Left lobe of liver (tissue), 2 donors: ENCODE measurements at places on chromosomes 2 and 18. TPM values are rescaled to one million over a fixed set of nuclear protein-coding genes. Genes with fewer than 3 reads are reported as not detected.

- peak; percentile 67 for DNase-seq
Measured at GRCh38 chr2:136423516-136423996, 305.6 kb upstream of the CXCR4 start.

GRCh38 chr2:190840569-190841172 is 40.0 kb upstream of the GLS start:
- no peak for DNase-seq

GRCh38 chr2:75608684-75609333 is 37.8 kb upstream of the MRPL19 start:
- peak; percentile 75 for DNase-seq

DNA sequence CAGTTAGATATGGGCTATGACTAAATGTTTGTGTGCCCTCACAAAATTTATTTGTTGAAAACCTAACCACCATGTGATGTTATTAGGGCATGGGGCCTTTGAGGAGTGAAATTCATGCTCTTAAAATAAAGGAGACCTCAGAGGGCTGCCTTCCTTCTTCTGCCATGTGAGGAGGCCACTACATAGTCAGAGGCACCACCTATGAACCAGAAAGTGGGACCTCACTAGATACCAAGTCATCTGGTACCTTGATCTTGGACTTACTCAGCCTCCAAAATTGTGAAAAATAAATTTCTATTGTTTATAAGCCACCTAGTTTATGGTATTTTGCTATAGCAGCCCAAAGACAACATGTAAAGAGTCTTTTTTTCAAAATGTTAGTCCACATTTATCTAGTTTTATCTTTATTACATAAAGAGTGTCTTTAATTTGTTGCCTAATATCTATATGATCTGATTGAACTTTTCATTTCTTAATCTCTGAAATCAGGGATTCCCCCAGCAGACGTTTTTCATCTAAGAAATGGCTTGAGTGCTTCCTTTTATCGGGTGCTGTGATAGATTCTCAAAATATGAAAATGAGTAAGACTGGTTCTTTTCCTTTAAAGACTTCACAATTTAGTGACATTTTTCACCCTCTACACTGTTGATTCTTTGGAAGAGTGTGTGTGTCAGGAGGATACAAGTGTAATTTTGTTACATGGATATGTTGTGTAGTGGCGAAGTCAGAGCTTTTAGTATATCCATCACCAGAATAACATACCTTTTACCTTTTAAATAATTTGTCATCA is 34.2 kb downstream of the PMS1 start:
- no peak for DNase-seq

- DNase-seq, result no peak
Measured at GRCh38 chr2:166074011-166074410, 53.8 kb downstream of the SCN1A start.

DNA sequence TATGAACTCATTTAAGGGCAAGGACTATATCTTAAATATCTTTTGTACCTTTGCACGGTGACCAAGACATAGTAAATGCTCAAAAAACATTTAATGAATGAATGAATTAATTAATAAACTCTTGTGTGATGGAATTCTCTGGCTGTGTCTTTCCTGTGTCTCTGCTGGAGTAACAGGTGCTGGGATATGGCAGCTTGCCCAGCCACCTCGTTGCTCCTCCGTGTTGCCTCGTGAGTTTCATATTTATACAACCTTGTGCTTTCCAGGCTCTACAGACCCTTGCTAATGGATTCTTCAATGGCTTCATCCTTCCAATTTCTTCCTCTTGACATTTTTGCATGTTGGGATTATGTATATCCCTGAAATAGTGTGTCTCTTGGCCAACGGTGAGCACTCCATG is 30.4 kb downstream of the CTAGE1 start:
- no peak for DNase-seq

DNA sequence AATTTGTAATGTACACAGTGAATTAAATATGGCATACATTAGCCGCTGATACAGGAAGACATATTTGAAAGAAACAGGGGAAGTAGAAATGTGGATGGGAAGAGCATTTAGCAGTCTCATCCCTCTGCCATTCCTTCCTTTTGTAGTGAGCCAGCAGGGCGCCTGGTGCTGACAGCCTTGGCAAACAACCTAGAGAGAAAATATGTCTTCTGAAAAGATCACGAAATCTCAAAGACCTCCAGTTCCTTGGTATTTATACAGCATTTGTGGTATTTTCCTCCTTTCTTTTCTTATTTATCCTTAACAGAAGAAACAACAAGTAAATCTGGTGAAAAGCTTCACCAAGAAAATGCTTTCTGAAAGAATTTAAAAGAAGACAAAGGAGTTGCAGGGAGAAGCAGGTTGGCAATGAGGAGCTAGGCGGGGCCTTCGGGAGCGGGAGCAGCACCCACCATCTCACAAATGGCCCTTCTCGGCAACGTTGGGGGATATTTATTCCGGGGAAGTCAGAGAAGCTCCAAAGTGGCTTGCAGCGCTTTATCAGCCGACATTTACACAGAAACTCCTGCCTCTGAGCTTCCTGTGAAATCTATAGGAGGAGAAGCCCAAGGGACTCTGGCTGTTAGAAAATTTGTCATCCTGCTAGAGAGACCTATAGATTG is 406.1 kb upstream of the NRP2 start:
- no peak for DNase-seq

GRCh38 chr2:236319036-236319435 is 54.8 kb upstream of the ASB18 start:
- no peak for DNase-seq

DNA sequence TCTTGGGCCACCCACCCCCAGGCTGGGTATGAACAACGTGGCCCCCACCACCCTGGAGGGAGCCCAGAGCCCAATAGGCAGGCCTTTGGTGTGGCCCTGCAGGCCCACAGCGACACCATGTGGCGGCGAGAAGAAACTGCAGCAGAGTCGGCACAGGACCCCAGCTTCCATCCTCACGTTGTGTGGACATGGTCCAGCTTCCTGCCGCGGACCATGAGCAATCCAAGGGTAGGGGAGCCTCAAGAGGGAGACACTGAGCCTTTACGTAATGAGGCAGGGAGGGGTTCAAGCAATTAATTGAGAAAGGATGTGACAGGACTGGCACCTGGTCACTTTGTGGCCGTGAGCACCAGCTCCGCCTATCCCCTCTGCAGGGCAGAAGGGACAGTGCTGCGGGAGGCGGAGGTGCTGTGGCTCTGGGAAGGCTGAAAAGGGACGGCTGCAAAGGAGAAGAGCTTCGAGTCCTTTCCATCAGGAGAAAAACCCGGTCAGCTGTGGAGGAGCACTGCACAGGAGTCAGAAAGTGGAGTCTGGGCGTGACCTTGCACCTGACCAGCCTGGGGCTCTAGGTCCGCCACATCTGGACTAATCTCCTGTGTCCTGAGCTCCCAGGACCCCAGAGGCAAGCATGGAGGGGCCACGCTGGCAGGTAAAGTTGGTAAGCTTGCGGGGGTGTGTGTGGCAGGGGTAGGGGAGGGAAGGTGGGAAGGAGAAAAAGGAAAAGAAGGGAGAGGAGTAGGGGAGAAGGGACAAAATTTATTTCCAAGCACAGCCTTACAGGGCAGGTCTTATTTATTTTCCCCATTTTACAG is 44.9 kb downstream of the TMEM37 start:
- DNase-seq, result peak; percentile 66

Gene KCNIP3
- 1.6 TPM for total RNA-seq

Gene LINC00305
- total RNA-seq, result not detected

Gene SERPINB7
- not detected for total RNA-seq

Gene CYS1
- total RNA-seq, result 0.65 TPM

Gene SP140
- 1.2 TPM for total RNA-seq

Gene SPEG
- total RNA-seq, result 1.5 TPM
